Panc1 (cell line): ENCODE measurements at places on chromosomes 2 and 18. TPM values are rescaled to one million over a fixed set of nuclear protein-coding genes. Genes with fewer than 3 reads are reported as not detected.
A peak's percentile ranks its signal among the peaks of the same experiment; 100 is the strongest.

DNA sequence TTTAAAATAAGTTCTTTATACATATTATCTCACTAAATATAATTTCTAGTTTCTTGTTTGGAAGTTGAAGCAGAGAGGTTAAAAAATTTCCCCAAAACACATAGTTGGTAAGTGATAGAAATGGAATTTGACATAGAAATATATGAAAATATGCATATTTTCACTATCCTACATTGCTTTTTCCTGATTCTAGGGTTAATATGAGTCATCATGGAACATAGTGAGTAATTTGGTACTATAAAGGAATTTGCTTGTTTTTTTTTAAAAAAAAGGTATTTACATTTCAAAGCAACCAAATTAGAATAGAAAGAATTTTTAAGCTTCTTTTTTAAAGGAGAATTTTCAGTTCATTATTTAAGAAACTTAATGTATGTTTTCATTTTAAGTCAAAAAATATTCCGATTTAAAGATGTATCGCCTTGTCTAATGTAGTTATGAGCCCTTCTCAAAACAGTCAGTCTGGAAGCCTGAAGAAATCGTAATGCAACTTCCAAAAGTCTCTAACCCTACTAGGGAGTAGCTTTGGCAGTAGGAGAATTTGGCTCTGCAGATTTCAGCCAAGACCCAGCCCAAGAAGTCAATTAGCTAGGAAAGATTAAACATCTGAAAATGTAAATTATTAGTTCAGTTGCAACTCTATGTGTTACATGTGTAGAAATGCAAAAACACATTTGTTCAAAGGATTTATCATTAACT lies 147.3 kb downstream of the RDH14 start:
- peak; percentile 5 for DNase-seq

POTEI gene
- total RNA-seq = 0.92 TPM

- DNase-seq = no peak
Observed at GRCh38 chr2:29531626-29532025, 389.8 kb downstream of the ALK start.

DNA sequence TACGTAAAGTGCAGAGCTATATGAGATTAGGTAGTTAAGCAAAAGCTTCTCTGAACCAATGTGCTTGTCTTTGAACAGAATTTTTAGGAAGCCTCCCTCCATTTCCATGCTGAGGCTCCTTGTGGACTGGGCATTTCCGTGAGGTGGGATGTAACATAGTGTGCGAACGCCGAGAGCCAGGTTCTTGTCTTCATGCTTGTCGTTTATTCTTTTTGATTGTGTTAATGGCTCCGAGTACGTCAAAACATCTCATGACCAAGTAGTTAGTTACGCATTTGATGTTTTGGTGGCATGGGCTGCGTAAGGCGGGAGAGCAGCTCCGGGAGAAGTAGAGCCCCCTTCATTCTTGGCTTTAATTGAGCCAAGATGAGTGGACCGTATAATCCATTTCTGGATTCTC lies 32.9 kb downstream of the DGKD start:
- no peak for DNase-seq

CABYR gene
- 29.4 TPM for total RNA-seq

DNA sequence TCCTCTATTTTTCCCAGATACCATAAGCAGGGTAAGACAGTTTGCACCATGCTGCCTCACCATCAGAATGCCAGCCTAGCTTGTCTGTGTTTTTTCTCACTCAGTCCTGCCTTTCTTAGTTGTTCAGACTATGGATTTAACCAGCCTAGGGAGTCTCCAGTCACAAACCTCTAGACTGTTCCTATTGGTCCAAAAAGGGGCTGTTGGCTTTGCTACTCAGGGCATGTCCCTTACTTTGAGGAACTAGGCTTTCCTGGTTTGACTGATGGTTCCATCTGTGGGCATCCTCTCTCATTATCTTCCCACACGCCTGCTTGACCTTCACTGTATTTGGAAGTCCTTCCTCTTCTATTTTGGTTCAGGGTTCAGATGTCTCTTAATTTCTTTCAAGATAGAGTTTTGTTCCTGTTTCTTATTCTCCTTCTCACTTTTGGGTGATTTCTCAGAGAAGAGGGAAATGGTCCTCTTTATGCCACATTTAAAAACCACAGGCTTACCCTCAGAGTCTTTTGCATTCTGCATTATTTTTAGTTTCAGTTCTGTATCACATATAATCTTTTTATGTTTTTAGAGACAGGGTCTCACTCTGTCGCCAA lies 31.3 kb upstream of the TMEM131 start:
- DNase-seq = no peak

PTPRM gene
- 1.6 TPM for total RNA-seq

DNA sequence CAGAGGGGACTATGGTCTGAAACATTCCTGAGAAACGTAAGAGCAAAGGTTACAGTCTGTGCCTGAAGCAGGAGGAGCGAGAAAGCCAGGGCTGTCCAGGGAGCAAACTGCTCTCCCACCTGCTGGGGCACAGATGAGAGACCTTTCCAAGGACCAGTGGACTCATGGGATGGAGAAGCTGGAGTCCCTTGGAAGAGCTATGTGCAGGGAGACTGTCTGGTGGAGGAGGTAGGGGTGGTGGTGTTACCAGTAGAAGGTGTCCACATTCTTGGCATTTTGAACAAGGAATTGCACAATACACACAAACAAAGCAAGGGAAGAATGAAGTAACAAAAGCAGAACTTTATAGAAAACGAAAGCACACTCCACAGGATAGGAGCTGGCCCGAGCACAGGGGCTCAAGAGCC lies 97.9 kb upstream of the CYRIA start:
- no peak for DNase-seq

DNA sequence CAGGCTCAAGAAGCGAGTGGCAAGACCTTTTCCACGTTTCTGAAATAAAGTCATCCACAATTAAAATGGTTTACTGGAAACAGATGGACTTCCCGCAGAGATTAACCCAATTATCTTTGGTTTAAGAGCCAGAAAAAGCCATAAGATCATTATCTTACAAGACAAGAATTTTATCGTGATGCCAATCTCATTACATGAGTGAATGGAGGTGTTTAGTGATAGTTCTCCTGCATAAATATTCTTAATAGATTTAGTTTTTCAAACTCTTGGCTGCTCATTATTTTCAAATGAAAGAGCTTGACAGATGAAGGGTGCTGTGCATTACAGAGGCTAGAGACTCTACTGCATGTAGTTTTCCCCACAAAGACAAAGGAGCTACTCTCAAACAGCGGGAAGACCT lies 1028.4 kb upstream of the PIK3C3 start:
- DNase-seq = no peak

DNA sequence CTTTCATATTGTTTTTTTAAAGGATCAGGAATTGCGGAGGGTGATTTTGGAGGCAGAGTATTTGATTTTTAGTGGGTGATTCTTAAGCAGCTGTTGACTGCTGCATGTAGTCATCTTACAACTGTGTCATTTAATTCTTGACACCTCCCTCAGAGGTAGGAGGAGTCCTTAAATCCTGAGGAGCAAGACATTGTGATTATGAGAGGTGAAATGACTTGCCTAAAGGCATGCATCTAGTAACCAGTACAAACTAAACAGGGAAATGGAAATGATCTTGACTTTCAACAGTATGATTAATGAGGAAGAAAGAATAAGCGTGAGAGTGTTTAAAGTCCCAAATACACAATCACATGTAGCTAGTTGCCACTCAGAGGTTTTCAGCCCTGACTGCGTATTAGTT lies 440.7 kb downstream of the THSD7B start:
- DNase-seq = no peak

- no peak for DNase-seq
Observed at GRCh38 chr2:128372621-128373341, 54.1 kb upstream of the HS6ST1 start.

DNA sequence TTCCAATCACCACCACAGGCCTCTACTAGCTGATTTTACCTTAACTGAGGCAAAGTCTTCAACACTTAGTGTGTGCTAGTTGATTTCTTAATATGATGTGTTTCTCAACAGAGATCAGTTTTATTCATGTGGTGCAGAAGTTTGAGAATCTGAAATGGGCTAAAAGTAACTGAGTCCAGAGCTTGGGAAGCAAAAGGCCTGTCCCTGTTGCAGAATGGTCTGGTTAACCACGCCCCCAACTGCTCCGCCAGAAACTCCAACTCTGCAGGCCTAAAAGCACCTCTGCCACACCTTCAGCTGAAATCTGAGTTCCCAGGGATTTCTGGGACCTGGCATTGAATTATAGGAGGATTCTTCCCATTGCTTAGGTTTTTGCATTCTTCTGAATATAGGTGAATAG lies 44.9 kb downstream of the TWIST2 start:
- no peak for DNase-seq

G6PC2 gene
- not detected for total RNA-seq

ITM2C gene
- 114 TPM for total RNA-seq

UGT1A10 gene
- not detected for total RNA-seq

- no peak for DNase-seq
Observed at GRCh38 chr2:137511526-137511925, 452.7 kb upstream of the HNMT start.

- DNase-seq = no peak
Observed at GRCh38 chr2:140108706-140109475, 1328.7 kb upstream of the NXPH2 start.

GRCh38 chr18:79442508-79443221 lies 46.9 kb downstream of the NFATC1 start:
- DNase-seq = no peak

DNA sequence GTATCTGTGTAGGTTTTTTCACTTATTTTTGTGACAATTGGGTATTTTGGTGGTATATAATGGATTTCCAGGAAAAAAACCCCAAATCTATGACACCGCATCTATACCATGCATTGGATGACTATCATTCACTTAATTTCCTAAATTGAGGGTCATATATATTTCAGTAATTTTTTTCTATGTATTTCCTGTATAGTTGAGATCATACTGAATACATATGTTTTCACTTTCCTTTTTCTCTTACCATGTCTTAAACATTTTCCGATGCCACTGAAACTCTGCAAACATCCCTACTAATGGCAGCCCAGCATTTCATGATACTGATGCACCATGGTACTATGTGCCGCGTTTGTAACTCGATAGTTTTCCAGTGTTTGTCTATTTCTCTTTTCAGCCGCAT lies 40.4 kb downstream of the CDKL4 start:
- no peak for DNase-seq

ASTL gene
- 0.18 TPM for total RNA-seq

DNA sequence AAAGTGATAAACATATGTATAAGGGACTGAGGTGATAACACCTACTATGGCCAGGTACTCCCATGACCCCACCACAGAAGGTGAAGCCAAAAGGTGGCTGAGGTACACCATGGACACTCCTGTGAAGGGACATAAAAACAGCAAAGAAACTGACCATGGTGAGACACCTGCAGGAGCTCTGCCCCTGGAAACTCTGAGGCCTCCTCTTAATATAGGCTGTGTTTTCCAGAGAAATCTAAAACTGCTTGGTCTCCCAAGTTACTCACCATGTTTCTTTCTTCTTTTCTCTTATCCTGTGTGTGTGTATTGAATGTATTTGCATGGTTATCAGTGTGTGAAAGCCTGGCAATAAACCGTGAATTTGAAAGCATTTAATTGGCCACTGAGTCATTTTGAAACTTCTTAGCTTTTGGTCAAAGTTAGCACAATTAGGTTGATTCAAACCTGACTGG lies 739.3 kb upstream of the GCFC2 start:
- no peak for DNase-seq

- DNase-seq = no peak
Observed at GRCh38 chr18:51137891-51138290, 59.6 kb downstream of the MEX3C start.

SKOR2 gene
- not detected for total RNA-seq

ORMDL1 gene
- 42.4 TPM for total RNA-seq

KLHL41 gene
- total RNA-seq = 0.72 TPM

EMX1 gene
- 0.36 TPM for total RNA-seq

DNA sequence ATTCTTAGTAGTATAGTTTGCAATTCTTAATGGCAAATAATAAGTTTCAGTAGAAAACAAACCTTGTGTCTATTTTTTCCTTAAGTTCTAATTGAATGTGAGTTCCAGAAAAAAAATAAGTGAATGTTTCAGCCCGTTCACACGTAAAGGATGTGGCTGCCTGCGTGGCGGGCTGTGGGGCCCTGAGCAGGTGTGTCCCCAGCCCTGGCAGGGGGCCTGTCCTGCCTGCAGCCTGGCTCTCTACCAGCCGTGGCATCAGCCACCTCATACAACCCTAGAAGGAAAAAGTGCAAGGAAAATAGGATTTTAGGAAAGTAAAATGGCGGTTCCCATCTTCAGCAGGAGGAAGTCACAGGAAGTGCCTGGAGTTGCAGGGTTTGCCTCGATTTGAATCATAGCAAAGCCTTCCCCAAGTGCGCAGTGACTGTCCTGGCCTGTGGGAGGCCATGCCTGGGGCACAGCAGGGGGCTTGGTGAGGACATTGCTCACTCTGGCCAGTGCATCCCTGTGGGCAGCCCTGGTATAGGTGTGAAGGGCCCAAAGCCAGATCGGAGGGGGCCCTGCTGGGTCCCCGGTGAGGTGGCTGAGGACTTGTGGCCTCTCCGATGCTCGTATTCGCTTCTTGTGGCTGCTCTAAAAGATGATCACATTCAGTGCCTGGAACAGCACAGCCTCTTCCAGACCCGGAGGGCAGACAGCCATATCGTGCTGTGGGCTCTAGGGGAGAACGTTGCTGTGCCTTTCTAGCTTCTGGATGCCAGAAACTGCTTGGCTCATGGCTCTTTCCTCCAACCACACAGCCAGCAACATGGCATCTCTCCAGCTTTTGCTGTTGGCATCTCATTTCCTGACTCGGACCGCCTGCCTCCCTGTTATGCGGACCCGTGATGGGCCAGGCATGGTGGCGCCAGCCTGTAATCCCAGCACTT lies 12.6 kb downstream of the DTYMK start:
- no peak for DNase-seq

GRCh38 chr2:171509945-171510731 lies 12.1 kb upstream of the CYBRD1 start:
- DNase-seq = no peak

- DNase-seq = no peak
Observed at GRCh38 chr2:237259201-237259600, 154.8 kb downstream of the COL6A3 start.

- DNase-seq = no peak
Observed at GRCh38 chr2:184452907-184453306, 145.4 kb upstream of the ZNF804A start.

DNA sequence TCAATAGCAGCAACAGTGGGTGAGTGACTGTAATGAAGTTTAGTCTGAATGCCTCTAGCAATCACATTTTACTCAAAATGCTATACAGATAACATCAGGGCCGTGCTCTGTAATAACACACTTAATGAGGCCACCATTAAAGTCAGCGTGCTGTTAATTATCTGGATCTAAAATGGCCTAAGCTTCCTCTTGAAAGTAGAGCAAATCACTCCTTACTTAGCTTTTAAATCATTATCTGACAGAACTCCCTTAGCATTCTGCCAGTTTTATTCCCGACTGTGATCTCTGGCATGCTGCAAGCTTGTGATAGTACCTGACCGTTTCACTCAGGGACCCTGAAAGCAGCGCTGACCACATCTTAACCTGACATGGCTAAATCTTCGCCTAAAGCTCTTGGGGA lies 9.0 kb downstream of the RPS7 start:
- no peak for DNase-seq

- no peak for DNase-seq
Observed at GRCh38 chr2:1068822-1069221, 118.2 kb downstream of the SNTG2 start.

GRCh38 chr18:24486684-24487083 lies 26.2 kb downstream of the HRH4 start:
- no peak for DNase-seq

C18orf54 gene
- total RNA-seq = 7.5 TPM
